Activated CD4-positive, alpha-beta T cell treated with anti-CD3 and anti-CD28 coated beads for 48 hours (primary cell): ENCODE measurements at places on chromosomes 5 and 9.

DNA sequence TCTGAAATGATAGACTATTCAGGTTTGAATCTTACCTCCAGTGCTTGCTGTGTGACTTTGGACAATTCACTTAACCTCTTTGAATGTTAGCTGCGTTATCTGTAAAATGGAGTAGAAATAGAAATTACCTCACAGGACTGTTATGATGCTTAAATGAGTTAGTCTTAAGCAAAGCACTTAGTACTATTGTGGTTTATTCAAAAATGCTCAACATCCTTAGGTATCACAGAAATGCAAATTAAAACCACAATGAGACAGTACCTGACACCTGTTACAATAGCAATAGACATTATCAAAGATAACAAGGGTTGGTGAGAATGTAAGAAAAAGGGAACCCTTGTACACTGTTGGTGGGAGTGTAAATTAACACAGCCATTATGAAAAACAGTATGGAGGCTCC is 77.6 kb upstream of the FREM1 start:
- no peak for DNase-seq

- DNase-seq = no peak
Observed at GRCh38 chr5:179420476-179420875, 75.2 kb upstream of the ADAMTS2 start.

DNA sequence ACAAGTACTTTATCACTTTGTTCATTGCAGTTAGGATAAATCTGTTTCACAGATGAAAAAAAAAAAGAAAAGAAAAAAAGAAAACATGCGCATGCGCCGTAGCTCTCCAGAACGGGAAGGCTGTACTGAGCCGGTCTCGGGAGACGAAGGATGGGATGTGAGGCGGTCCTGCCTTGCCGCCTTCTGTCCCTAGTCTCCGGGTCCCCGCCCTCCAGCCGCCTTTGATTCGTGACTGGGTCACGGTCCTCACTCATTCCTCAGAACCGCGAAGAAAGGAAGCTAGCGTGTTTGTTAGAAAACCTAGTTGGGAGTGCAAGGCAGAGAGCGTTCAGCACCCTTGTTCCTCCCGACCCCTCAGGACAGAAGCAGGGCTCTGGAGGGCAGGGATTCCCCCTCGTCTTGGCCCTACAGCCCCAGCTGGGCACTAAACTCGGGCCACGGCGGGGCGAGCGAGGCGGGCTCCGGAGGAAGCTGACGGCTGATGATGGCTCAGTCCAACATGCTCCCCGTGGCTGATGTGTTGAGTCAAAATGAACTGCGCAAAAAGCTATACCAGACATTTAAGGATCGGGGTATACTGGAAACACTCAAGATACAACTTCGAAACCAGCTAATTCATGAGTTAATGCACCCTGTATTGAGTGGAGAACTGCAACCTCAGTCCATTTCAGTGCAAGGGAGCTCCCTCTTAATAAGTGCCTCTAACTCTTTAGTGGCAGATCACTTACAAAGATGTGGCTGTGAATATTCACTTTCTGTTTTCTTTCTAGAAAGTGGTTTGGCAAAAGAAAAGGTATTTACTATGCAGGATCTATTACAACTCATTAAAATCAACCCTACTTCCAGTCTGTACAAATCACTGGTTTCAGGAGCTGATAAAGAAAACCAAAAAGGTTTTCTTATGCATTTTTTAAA is 40.0 kb downstream of the CPLANE1 start:
- DNase-seq = peak; percentile 15

GRCh38 chr5:12659686-12660085 is 755.4 kb upstream of the CTNND2 start:
- DNase-seq = no peak

DNA sequence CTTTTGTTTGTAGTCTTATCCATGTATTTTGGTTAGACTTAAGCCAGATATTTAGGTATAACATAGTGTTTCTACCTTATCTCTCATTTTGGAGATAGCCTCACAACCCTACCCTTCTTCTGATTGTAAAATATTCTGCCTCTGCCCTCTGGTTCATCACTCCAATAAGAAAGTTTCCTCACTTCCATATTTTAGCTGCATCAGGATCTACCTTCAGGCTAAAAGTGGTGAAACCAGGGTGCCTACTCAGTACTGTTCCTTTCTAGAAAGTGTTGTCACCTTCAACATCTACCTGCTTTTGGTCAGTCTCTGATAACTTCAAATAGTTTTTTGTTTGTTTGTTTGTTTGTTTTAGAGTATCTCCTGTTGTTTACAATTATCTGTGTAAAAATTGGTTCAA is 294.6 kb downstream of the ANXA1 start:
- DNase-seq = no peak

DNA sequence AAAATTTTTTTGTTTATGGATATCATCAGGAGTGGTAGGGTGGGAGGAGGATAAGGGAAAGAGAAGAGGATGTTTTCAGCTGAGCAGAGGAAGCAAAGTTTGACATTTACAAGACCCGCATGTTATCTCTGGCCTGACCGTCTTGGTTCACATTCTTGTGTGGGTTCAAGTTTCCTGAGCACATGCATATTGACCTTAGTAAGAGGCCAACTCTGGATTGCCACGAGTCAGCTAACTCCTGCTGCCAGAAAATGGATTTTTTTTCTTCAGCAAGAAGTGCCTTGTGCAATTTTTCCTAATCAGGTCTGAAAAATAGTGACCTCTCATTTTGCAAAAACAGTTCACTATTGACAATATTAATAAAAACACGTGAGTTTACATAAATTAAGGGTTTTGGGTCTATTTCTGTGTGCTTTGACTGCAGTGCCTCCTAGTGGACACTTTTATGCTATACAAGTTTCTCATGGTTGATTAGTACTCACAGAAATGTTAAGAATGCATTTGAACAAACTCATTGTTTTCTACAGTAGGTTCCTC is 27.1 kb upstream of the BASP1 start:
- peak; percentile 8 for DNase-seq

DNA sequence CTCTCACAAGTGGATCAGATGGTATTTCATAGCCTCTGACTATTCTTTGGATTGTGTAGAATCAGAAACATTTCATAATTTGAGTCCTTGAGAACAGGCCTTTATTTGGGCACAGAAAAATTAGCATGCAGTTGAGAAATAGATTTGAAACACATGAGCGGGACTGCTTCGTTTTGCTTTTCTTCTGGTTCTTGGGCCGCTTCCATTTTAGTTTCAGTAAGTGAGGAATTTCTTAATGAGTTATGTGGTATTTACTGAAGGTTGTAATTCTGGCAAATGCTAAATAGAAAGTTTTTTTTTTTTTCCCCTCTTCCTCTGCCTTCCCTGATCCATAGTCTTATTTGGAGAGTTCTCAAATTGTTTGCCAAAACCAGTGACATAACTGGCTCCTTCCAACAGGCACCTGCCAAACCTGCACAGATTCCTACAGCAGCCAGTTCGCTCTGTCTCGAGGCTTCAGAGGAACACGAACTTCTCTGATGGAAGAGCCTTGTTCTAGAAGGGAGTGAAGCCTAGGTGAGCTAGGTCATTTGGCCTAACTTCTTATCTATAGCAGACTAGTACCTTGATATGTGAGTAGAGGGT is 71.2 kb upstream of the SLC28A3 start:
- no peak for DNase-seq

DNA sequence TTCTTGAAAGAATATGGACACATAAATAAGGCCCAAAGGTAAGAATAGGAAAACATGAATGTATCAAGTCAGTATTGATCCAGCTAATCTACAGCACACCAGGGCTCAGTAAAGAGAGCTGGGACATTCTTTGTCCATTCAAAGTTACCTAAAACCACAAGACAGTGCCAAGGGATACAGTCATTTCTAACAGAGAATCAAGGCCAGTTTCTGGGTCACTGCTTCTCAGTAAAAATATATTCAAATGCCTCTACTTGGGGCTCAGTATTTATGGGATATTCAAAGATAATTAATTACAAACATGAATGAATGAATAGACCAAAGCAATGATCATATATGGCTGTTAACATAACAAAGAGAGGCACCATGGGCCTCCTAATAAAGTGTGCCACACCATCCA is 34.9 kb downstream of the MTMR12 start:
- no peak for DNase-seq

GRCh38 chr5:41539454-41539853 is 29.1 kb upstream of the PLCXD3 start:
- DNase-seq = no peak

GRCh38 chr5:172730981-172731679 is 39.9 kb downstream of the DUSP1 start:
- DNase-seq = no peak

- DNase-seq = no peak
Observed at GRCh38 chr5:74978345-74978744, 74.0 kb downstream of the GCNT4 start.
